ENCODE measurements at places on chromosomes 1 and 21.
A peak's percentile ranks its signal among the peaks of the same experiment; 100 is the strongest.

DNA sequence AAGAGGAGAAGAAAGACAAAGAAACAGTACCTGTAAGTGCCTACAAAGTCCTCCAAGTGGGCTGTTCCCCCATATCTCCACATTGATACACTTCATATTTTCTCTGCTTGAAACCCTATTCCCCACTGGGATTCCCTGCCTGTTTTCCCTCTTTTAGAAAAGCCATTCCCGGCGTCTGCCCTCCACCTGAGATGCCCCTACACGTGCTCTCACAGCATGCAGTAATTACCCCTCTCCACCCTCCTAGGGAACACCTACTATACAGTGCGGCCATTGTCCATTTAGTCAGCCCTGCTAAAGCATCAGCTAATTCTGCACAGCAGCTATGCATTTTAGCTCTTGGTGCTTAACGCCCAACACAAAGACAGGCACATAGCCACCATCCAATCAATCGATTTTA lies 135.7 kb upstream of the TIAM1 start:
- DNase-seq, result no peak

GRCh38 chr1:14143777-14144176 lies 443.8 kb downstream of the PRDM2 start:
- DNase-seq, result no peak

- no peak for DNase-seq
These were observed 139.4 kb downstream of the HIVEP3 start for GRCh38 chr1:41779360-41779759.

GRCh38 chr1:201378804-201379203 lies 1.3 kb upstream of the TNNT2 start:
- no peak for DNase-seq

- no peak for DNase-seq
These were observed 142.9 kb downstream of the ROR1 start for GRCh38 chr1:63916485-63917360.

- no peak for DNase-seq
These were observed 74.7 kb downstream of the RUNX1 start for GRCh38 chr21:34974162-34974981.

- no peak for DNase-seq
These were observed 10.2 kb downstream of the NFYC start for GRCh38 chr1:40701684-40702083.

DNA sequence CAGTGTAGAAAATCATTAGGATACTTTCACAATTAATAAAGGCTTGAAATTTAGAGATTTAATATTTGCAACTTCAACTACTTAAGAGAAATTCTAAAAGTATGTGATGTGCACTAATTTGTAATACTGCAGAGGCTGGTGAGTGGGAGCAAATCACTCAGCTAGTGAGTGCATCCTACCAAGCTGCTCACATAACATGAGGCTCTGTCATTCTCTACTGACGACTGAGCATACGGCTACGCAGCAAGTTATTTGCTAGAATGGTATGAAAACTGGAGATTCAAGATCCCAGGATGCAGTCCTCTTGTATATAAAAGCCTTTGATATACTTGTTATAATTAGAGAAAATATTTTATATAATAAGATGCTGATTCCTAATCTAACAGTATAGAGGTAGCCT lies 90.1 kb downstream of the ATP1B1 start:
- DNase-seq, result no peak

- DNase-seq, result peak; percentile 55
These were observed 618 bp upstream of the SERTAD4 start for GRCh38 chr1:210231846-210232510.

DNA sequence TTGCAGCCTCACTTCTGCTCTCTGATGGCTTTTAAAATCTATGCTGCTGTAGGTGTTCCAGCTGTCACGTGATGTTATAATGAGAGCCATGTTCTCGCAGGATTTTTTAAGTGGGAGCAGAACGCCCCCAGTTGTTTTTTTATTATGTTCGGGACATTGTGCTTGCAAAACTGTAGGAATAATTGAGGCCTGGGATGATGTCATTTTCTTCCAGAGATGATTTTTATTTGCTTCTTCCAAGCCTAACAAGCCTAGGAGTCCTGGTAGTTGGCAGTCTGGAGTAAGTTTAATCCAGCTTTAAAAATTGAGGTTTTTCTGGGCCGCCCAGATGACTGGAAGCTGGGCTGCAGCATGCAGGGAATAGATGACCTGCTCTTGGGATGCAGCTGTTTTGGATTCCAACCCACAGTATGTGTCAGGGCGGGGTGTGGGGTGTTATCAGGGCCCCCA lies 34.6 kb upstream of the CHIT1 start:
- DNase-seq, result no peak

DNA sequence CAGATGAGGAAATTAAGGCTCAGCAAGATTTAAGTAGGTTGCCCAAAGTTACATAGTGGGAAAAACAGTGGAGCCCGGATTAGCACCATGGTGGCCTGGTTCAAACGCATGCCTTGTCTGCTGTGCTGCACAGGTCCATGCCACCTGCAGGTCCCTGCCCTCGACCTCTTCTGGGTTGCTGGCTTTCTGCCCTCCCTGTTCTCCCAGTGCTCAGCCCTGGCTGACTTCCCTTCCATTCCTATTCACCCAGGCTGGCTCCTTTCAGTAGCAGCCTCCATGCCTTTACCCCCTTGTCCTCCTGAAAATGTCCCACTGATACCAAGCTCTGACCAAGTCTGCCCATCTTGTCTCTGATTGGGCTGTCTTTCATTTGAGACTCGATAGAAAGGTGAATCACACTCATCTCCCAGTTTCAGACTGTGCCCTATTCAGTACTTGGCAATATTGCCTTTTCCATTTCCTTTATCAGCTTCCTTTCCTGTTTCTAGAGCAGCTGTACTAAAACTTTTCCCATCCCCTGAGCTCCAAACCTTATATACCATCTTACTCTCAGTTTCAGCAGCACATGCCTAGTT lies 75.8 kb downstream of the ST3GAL3 start:
- no peak for DNase-seq

GRCh38 chr1:65265651-65266351 lies 43.5 kb upstream of the DNAJC6 start:
- DNase-seq, result peak; percentile 83

DNA sequence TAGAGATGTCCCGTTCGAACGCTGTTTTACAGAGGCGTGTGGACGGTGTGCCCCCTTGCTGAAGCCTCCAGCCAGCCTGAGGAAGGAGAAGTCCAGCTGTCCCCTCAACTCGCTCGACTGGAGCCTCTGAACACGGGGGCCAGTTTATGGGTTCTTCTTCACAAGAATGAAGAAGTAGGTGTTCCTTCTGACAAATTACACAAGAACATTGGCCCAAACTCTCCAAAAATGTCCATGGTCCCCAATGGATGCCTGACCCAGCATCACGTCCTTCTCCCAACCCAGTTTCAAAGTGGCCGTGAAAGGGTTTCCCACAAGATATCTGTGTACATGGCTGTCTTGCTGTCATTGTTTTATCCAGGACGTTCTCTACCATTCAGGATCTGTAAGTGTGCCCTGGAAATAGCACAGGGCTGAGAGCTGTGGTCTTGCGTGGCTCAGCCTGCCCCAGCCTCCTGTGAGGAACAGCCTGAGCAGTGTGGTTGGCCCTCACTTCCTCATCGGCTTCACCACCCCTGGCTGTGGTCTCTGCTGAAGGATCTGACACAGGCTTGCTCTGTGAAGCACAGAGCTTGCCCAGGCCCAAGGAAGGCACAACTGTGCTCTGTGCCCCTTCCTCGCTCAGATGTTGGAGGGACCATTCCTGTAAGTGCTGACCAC lies 1.0 kb upstream of the S100B start:
- no peak for DNase-seq

DNA sequence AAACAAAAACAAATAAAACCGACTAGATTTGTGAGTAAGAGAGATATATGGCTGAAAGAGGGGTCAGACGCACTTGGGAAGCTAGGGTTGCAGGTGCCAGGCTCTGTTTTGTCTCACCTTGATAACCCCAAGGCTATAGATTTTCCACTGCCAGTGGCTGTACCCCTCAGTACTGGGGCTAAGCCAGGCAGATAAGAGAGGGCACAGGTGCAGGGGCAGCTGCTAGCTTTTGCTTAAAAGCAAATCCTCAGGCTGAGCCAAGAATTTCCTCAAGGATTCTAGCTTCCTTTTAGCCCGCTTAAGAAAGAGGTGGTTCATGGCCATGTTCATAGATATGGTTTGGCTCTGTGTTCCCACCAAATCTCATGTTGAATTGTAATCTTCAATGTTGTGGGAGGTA lies 57.9 kb downstream of the OVGP1 start:
- no peak for DNase-seq

DNA sequence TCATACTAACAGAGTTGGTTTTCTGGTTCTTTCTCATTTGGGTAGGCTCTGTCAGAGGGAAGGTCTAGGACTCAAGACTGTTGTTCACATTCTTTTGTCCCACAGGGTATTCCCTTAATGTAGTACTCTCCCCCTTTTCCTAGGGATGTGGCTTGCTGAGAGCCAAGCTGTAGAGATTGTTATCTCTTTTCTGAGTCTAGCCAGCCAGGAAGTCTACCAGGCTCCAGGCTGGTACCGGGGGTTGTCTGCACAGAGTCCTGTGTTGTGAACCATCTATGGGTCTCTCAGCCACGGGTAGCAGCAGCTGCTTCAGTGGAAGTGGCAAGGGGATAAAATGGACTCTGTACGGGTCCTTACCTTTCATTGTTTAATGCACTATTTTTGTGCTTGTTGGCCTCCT lies 226.4 kb downstream of the LBR start:
- no peak for DNase-seq

DNA sequence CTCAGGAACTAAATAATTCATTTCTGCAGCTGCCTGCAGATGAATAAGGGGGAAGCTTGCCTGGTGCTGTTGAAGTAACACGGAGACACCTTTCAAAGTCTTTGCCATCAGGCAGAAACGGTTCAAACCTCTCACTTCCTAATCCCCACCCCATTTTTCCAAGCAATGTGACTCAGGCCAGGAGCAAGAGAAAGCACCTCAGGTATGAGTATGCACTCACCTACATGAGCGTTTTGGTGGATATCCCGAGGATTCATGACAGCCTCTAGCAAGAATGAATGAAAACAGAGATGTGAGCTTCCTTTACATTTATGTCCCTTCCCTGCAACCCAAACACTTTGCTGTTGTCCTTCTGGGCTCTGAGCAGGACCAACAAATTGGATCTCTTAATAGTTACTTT lies 63.4 kb upstream of the LAX1 start:
- no peak for DNase-seq

- no peak for DNase-seq
These were observed 231.2 kb upstream of the CACYBP start for GRCh38 chr1:174768516-174768915.

DNA sequence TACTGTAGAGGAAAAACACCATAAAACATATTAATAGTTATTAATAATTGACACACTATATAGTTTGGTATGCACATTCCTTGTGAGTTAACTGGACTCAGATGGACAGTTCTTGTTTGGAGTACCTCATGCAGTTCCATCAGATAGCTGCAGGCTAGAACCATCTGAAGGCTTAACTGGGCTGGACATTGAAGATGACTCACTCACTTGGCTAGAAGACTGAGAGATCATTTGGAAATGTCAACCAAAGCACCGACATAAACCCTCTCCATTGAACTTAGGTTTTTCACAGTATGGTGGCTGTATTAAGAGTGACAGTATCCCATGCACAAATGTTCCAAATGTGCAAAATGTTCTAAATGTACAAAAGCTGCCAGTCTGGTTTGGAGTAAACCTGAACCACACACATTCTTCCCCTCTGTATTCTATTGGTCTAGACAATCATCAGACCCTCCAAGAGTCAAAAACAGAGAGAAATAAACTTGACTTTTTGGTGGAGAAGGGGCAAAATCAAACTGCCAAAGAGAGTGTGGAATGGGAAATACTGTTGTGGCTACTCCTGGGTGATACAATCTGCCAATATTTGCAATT lies 708.4 kb downstream of the KCNT2 start:
- no peak for DNase-seq

- DNase-seq, result no peak
These were observed 16.6 kb upstream of the DUSP10 start for GRCh38 chr1:221758455-221758854.

DNA sequence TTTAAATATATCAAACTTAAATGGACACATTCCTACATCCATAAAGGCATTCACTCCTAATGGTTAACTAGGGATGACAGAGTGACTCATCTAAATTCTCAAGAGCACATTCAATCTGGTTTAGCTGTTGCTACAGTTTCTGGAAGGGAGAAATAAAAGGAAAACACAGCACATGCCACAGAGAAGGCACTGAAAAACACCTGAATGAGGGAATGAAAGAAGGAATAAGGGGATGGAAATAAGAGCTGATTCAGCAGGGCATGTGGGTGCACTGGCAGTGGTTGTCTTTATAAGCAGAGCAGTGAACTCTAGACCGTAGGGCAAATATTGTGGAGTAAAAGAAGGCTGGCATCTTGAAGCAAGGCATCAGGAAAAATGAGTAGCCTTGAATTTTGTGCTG lies 79.3 kb downstream of the LHX4 start:
- DNase-seq, result no peak

- no peak for DNase-seq
These were observed 3.6 kb downstream of the C1orf174 start for GRCh38 chr1:3896396-3897000.

DNA sequence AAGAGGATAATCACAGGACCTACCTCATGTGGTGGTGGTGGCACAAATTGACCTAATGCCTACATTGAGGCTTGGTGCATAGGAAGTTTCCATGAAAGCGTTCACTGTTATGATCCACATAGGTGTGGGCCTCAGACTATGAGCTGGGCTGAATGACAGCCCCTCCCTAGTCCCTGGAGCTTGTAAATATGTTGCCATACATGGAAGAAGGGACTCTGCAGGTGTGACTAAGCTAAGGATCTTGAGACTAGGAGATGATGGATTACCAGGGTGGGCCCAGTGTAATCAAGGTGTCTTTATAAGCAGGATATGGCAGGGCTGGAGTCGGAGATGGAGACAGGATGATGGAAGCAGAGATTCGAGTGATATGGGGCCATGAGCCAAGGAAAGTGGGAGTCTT lies 31.0 kb upstream of the KCNE1 start:
- no peak for DNase-seq

GRCh38 chr1:10378081-10378841 lies 20.6 kb upstream of the PGD start:
- DNase-seq, result no peak

DNA sequence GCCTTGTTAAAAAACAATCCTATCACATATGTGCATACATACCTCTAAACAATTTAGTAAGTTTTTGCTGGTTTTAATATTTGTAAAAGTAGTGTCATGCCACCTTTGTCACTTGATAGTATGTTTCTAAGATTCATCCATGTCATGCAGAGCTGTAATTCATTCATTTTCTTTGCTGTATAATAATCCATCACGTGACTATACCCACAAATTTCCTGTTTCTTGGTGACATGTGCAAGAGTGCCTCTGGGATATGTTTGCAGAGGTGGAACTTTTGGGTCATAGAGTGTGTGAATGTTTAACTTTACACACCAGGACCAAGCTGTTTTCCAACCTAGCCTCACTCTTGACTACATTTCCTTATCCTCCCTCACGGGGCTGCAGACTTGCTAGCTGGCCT lies 62.9 kb downstream of the ZSCAN20 start:
- no peak for DNase-seq

GRCh38 chr1:15445390-15446122 lies 7.3 kb downstream of the CTRC start:
- DNase-seq, result no peak

GRCh38 chr1:173508541-173508940 lies 31.4 kb downstream of the PRDX6 start:
- DNase-seq, result no peak

Measured in NCI-H2171 (cell line).